ENCODE measurements at places on chromosomes 2 and 18.
A peak's percentile ranks its signal among the peaks of the same experiment; 100 is the strongest.

DNA sequence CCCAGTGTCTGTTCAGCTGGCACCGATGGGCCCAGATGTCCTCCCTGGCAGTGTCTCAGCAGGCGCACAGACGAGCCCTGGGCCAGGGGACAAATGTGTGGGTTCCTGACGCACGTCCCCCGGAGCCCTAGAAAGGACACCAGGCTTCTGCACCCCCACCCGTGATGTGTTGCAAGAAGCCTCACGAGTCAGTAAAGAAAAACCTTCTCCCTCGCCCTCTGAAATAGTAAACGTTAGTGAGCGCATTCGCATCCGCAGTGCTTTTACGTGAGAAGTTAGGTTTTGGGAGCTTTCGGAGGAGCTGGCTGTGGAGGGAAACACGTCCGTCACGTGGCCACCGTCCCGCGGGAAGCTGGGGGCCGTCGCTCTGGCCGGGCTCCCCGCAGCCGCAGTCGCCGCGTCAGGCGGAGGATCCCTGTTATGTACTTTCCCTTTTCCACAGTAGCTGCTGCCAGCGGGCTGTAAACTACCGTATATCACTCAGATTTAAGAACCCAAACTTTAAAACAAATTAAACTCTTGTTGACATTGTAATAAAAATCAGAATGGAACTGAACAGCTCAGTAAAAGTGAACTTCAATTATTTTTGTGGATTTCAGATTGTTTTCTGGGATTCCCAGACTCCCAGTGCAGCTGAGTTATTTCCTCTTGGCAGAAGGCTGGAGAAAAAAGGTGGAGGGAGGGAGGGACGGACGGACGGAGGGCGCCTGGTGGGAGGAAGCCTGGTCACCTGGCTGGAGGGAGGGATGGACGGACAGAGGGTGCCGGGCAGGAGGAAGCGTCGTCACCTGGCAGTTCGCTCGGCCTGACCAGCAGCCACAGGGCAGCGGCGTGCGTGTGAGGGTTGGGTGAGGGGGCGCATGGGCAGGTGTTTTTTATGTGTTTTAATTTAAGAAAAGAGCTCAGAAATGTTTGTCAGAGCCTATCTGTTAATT is 112.1 kb downstream of the NFATC1 start:
- DNase-seq, result peak; percentile 68

GRCh38 chr18:49546719-49547273 is 15.1 kb upstream of the LIPG start:
- no peak for DNase-seq

- no peak for DNase-seq
These were observed 624.7 kb downstream of the TDRD15 start for GRCh38 chr2:21748501-21748900.

GRCh38 chr2:221546505-221547225 is 25.4 kb downstream of the EPHA4 start:
- no peak for DNase-seq

- no peak for DNase-seq
These were observed 24.9 kb upstream of the PDCL3 start for GRCh38 chr2:100537918-100538317.

Data from hematopoietic multipotent progenitor cell treated with erythropoietin and hydrocortisone succinate and interleukin-3 and kit ligand, for 6 days (in vitro differentiated cells).